Neural crest cell (in vitro differentiated cells): ENCODE measurements at places on chromosomes 1 and 21. TPM values are rescaled to one million over a fixed set of nuclear protein-coding genes. Genes with fewer than 3 reads are reported as not detected.

The IL10 gene
- not detected in 2 replicates for total RNA-seq

The OR10X1 gene
- total RNA-seq = not detected in 2 replicates

The TPTE gene
- total RNA-seq = not detected in 2 replicates

The LAMB3 gene
- total RNA-seq = not detected in 2 replicates

The APCS gene
- not detected in 2 replicates for total RNA-seq

The UAP1 gene
- 34.1 and 38.6 TPM in 2 replicates for total RNA-seq

The IGSF3 gene
- total RNA-seq = 27.2 TPM in 2 replicates

The RYR2 gene
- total RNA-seq = 0.07 TPM in 1 of 2 replicates, not detected in the other

The FMO5 gene
- 0.36 and 0.47 TPM in 2 replicates for total RNA-seq

The DEPDC1 gene
- 30.3 and 31.6 TPM in 2 replicates for total RNA-seq

The F13B gene
- not detected in 2 replicates for total RNA-seq

The TTF2 gene
- total RNA-seq = 66.7 and 69.8 TPM in 2 replicates

The TTLL7 gene
- total RNA-seq = 10.5 and 13.5 TPM in 2 replicates
